Activated CD8-positive, alpha-beta T cell treated with anti-CD3 and anti-CD28 coated beads, Interleukin-2, amount 10 ng/mL, durations not matched to agents 7 days and 5 days (primary cell): ENCODE measurements at places on chromosomes 3 and 15.

GRCh38 chr15:34721802-34722438 lies 32.9 kb downstream of the GJD2 start:
- H3K27ac ChIP-seq: no peak overlapping the region
- no peak overlapping the region for H3K4me3 ChIP-seq
- no peaks in the 10 kb centered on the region for H3K36me3 ChIP-seq
- DNase-seq: no peak
- H3K4me1 ChIP-seq: no peaks in the 10 kb centered on the region
- peaks cover 50% of the 10 kb centered on the region for H3K27me3 ChIP-seq

GRCh38 chr3:59540241-59540640 lies 490.4 kb upstream of the CFAP20DC start:
- peaks cover 10% of the 10 kb centered on the region for H3K4me1 ChIP-seq
- no peak for DNase-seq
- H3K36me3 ChIP-seq: no peaks in the 10 kb centered on the region
- H3K27ac ChIP-seq: no peak overlapping the region

GRCh38 chr15:64566629-64567427 lies 106.5 kb downstream of the ZNF609 start:
- H3K27ac ChIP-seq: no peak overlapping the region
- no peak for DNase-seq
- H3K4me3 ChIP-seq: no peak overlapping the region
- H3K4me1 ChIP-seq: peaks cover 33% of the 10 kb centered on the region

GRCh38 chr3:46586738-46587246 lies 20.7 kb upstream of the LRRC2 start:
- H3K27me3 ChIP-seq: peaks cover 7% of the 10 kb centered on the region
- no peak for DNase-seq
- H3K4me1 ChIP-seq: peaks cover 6% of the 10 kb centered on the region

GRCh38 chr3:67400476-67400875 lies 253.9 kb downstream of the SUCLG2 start:
- no peak overlapping the region for H3K4me3 ChIP-seq
- H3K27ac ChIP-seq: no peak overlapping the region
- no peaks in the 10 kb centered on the region for H3K4me1 ChIP-seq
- DNase-seq: no peak

DNA sequence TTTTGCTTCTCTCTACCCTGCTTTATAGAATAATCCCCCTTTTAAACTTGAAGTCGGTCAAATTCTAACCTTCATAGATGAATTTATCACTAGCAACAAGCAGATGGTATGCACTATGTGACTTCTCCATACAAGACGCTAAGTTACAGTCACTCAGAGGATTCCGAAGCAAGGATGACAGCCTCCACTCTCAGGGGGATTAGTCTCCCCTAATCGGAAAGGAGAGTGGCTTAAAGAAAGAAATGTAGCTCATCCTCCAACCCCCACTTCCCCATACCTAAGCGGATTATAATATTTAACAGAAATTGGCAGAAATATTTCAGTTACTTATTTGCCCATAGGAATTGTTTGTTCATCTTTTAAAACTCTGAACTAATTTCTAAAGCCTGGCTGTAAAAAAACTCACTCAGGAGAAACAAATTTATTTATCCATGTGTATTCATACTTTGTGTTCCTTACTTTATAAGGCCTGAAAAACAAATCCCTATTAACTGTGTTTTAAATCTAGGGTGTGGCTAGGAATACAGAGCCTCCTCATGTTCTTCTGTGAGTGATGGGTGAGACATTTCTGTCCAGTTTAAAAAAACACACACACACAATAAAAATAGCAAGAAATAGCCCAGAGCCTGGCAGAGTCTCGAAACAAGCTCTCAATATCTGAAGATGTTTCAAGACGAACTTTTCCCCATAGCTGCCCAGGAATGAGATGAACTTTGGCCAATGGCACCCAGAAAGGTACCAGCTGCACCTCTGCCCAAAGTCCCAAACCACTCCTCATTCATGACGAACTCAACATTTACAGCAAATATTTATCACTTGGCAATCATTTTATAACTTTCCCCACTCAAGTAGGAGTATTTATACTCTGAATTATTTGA lies 18.7 kb downstream of the SIAH2 start:
- H3K27ac ChIP-seq: peak overlapping the region; percentile 54
- no peak for DNase-seq
- H3K36me3 ChIP-seq: peaks cover 51% of the 10 kb centered on the region

- peak overlapping the region; percentile 84 for H3K27ac ChIP-seq
- H3K4me3 ChIP-seq: no peak overlapping the region
- peaks cover 79% of the 10 kb centered on the region for H3K36me3 ChIP-seq
- peak; percentile 52 for DNase-seq
Measured at GRCh38 chr15:74007820-74008371, 13.4 kb downstream of the PML start.

DNA sequence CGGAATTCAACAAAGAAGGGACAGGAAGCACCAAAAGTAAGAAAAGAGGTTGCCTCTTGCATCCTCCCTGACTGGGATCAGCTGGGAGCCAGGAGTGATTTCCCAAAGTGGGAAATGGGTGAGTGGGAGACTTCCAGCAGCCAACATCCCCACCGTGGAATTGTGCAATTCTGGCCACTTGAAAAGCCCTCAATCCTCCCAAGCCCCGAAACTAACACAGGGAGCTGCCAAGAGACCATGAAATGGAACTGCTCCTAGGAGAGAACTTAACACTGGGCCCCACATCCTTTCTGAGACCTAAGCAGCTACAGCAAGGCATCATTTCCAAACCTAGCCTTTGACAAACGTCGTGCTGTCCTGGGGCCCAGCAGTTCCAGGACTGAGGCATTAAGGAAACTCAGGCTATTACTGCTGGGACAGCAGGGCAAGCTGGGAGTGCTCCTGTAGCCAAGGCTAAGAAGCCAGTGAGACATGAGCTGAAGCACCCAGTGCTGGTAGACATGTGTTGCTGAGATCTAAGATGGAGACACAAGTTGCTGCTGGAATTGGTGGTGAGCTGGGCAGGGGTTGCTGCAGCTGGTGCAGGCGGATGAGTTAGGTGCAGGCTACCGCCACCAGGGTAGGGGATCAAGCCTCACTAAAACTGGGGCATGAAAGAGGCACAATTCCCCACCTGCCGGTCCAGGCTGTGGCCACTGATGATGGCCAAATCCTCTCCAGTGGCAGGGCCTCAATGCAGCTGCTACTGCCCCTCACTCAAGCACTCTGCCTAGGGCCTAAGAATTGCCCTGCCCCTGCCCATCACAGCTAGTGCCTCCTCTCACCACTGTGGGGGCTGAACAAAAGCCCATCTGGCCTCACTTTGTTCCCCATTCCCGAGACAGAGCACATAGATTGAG lies 43.9 kb downstream of the ALDH1A2 start:
- H3K27ac ChIP-seq: no peak overlapping the region
- H3K27me3 ChIP-seq: peaks cover 10% of the 10 kb centered on the region
- H3K4me3 ChIP-seq: no peak overlapping the region

DNA sequence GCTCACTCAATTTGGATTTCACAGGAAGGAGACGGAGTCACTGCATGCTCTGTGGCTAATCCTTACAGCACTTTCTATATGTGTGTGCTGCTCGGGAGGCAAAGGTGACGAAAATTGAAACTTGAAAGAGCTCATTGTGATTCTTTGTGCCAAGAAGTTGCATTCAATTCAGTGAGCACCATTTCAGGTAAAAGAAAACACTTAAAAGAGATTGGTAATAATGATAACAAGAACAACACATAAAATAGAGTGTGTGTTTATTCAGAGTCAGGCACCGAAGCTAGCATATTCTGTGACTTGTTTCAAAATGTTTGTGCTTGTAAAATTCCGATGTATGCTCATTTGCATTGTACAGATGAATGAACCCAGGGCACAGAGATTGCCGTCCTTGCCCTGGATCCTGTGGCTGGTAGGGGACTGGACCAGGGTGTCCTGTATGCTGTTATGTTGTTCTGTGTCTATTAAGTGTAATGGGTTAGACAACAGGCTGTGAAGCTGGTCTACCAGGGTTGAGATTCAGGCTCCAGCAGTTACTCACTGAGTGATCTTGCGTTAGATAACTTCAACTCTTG lies 193.3 kb upstream of the PROK2 start:
- no peak overlapping the region for H3K27ac ChIP-seq
- peaks cover 6% of the 10 kb centered on the region for H3K27me3 ChIP-seq
- peaks cover 12% of the 10 kb centered on the region for H3K4me1 ChIP-seq
- H3K4me3 ChIP-seq: no peak overlapping the region

GRCh38 chr15:31306426-31307269 lies 20.0 kb upstream of the KLF13 start:
- no peak overlapping the region for H3K4me3 ChIP-seq
- peaks cover 50% of the 10 kb centered on the region for H3K4me1 ChIP-seq
- no peaks in the 10 kb centered on the region for H3K36me3 ChIP-seq

DNA sequence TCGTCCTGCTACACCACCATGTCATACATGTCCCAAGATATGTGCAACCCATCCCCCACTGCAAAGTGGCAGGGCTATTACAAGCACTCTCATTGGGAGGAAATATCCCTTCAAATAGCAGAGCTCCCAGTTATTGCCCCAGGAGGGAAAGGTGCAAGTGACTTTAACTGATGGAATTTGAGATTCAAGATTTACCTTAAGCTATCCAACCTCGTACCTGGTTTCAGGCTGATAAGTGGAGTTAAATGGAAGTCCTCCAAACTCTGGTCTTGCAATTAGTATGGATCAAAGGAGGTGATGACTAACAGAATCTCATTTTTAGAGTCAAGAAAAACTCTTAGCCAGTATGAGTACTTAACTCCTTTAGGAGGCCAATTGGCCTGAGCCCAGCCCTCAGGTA lies 2.1 kb downstream of the SLCO2A1 start:
- H3K27ac ChIP-seq: no peak overlapping the region
- H3K4me1 ChIP-seq: peaks cover 6% of the 10 kb centered on the region
- peaks cover 43% of the 10 kb centered on the region for H3K27me3 ChIP-seq
- H3K4me3 ChIP-seq: no peak overlapping the region
- no peak for DNase-seq

DNA sequence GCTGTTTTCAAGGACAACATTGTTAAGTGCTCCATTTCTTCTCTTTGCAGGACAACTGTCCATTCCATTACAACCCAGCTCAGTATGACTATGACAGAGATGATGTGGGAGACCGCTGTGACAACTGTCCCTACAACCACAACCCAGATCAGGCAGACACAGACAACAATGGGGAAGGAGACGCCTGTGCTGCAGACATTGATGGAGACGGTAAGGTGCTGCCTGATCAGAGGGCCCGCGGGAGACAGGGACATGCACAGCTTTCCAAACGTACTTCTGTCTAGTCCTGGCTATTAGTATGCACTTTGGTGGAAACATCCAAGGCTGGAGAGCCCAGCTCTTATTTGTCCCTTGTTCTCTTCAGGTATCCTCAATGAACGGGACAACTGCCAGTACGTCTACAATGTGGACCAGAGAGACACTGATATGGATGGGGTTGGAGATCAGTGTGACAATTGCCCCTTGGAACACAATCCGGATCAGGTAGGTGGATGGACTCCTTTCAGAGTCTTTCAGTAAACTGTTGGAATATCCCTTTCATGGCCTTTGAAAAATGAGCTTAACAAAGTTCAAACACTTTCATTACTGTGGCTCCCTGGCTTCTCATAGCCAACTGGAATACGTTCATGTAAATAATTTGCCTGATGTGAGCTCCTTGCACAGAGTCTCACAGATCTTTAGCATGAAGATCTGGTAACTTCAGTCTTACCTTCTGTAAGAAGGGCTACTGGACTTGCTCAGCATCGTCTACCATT lies 10.4 kb downstream of the THBS1 start:
- no peak overlapping the region for H3K4me3 ChIP-seq
- peaks cover 10% of the 10 kb centered on the region for H3K36me3 ChIP-seq
- peaks cover 11% of the 10 kb centered on the region for H3K27me3 ChIP-seq
- H3K4me1 ChIP-seq: peaks cover 7% of the 10 kb centered on the region
- no peak for DNase-seq

GRCh38 chr3:82293435-82293834 lies 532.0 kb upstream of the GBE1 start:
- H3K4me1 ChIP-seq: no peaks in the 10 kb centered on the region
- no peak overlapping the region for H3K4me3 ChIP-seq
- no peaks in the 10 kb centered on the region for H3K36me3 ChIP-seq
- no peak for DNase-seq
- no peaks in the 10 kb centered on the region for H3K27me3 ChIP-seq

- no peak overlapping the region for H3K4me3 ChIP-seq
- no peaks in the 10 kb centered on the region for H3K27me3 ChIP-seq
- no peaks in the 10 kb centered on the region for H3K4me1 ChIP-seq
Measured at GRCh38 chr3:168511428-168512014, 415.8 kb upstream of the GOLIM4 start.
